ENCODE measurements at places on chromosomes 6 and 20. TPM values are rescaled to one million over a fixed set of nuclear protein-coding genes. Genes with fewer than 3 reads are reported as not detected.

- H3K36me3 ChIP-seq, result no peaks in the 10 kb centered on the region
- H3K27ac ChIP-seq, result no peak overlapping the region
- H3K4me1 ChIP-seq, result no peaks in the 10 kb centered on the region
- H3K27me3 ChIP-seq, result no peaks in the 10 kb centered on the region
- H3K4me3 ChIP-seq, result no peak overlapping the region
These were observed 14.8 kb downstream of the ARMC12 start for GRCh38 chr6:35751594-35751993.

The RAET1L gene
- total RNA-seq, result not detected

The NR2E1 gene
- total RNA-seq, result not detected

DNA sequence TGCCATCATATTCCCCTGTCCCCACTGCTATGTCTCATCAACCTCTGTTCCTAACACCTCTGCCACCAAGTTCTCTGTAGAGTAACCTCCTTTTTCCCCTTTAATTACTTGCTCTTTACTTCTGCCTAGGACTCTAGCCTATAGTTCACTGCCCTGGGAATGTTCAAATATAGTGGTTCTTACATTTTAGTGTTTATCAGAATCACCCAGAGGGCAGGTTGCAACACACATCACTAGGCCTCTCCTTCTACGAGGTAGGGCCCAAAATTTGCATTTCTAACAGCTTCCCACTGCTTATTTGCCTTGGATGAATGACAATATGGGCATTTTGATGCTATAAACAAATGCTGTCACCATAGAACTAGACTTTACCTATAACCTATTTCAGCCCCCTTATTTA, 23.1 kb upstream of the C6orf141 start:
- no peaks in the 10 kb centered on the region for H3K4me1 ChIP-seq
- no peak overlapping the region for H3K27ac ChIP-seq
- no peak for DNase-seq

DNA sequence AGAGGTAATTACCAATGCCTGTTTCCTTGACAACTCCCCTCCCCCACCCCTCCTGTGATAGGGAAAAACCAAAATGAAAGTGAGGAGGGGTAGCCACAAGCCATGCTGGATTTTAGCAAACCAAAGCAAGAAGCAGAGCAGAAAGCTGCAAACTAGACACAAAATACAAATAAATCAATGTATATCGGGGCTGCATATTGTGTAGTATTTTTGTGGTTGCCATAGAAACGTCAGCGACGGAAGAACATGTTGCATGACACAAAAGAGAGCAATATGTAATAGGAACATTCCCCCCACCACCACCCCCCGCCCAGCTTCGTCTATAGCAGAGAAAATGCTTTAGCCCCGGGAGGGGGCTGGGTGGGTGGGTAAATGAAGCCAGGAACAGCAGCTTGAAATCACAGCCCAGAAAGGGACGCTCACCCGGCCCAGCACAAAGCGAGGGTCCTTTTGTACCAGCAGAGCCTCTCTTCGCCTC, 548 bp downstream of the AGPAT4 start:
- no peak overlapping the region for H3K27ac ChIP-seq
- peak overlapping the region; percentile 73 for H3K4me3 ChIP-seq
- no peaks in the 10 kb centered on the region for H3K36me3 ChIP-seq
- H3K4me1 ChIP-seq, result peaks cover 8% of the 10 kb centered on the region

- H3K4me1 ChIP-seq, result no peaks in the 10 kb centered on the region
- no peak overlapping the region for H3K27ac ChIP-seq
- no peak overlapping the region for H3K4me3 ChIP-seq
- no peaks in the 10 kb centered on the region for H3K27me3 ChIP-seq
- H3K36me3 ChIP-seq, result no peaks in the 10 kb centered on the region
These were observed 340.1 kb downstream of the PHF3 start for GRCh38 chr6:63975699-63976098.

DNA sequence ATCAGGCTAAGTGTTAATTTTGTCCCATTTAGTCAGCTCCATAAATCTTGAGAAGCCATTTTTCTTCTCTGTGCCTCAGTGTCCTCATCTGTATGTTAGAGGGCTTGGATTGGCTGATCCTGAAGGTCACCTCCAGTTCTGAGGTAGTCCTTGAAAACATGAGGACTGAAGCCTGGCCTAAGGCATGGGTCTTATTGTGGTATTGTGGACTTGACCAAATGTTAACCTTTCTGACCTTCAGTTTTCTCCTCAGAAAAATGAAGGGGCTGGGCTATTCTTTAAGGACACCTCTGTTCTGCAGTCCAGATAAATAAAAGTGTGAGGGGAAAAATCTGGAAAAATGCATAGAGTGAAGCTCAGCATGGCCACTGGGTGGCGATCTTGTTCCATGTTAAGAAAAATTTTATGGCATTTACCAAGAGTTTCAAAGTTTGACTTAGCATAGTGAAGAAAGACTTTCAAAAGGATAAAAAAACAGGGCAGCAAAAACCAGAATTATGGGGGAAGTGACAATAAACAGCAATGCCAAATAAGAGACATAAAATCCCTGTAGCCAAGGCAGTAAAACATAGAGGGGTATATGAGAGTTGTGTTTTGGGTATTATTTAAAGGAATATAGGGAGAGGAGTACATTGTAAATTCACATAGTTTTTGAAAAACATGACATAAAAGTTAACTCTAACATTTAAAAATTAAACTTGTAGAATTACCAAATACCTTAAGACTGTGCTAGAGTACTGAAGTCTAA, 13.2 kb upstream of the TFB1M start:
- H3K4me1 ChIP-seq, result no peaks in the 10 kb centered on the region
- no peak overlapping the region for H3K4me3 ChIP-seq
- no peaks in the 10 kb centered on the region for H3K27me3 ChIP-seq
- DNase-seq, result peak; percentile 34

The HLA-DQA1 gene
- total RNA-seq, result 20.4 TPM

DNA sequence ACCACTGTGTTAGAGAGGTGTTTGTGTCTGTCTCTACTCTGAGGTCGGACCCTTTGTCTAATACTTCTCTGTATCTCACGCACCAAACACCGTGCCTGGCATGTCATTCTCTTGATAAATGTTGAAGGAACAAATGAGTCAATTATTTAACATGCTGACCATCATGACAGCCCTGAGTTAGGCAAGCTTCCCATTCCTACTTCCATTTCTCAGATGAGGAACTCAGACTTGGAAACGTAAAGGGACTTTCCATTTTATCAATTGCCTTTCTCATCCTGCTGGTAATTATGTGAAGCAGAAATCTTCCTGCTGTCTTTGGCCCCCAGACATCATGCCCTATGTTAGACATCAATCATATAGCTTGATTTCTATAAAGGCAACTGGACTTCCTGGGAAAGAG, 227.0 kb upstream of the ECI2 start:
- no peak overlapping the region for H3K4me3 ChIP-seq
- no peaks in the 10 kb centered on the region for H3K27me3 ChIP-seq
- no peak for DNase-seq
- H3K4me1 ChIP-seq, result peaks cover 14% of the 10 kb centered on the region

The CAGE1 gene
- total RNA-seq, result not detected

- no peaks in the 10 kb centered on the region for H3K4me1 ChIP-seq
- no peaks in the 10 kb centered on the region for H3K27me3 ChIP-seq
- H3K27ac ChIP-seq, result peak within 1 kb of the TSS; percentile 79
These were observed at the start of gene HLA-DQB1 for GRCh38 chr6:32666420-32667300. TSS of gene HLA-DQB1 (minus strand) at chr6:32666657. CDS start at chr6:32666607, 50 bp downstream.

All from heart right ventricle (tissue), 16 donors.